Substantia nigra (tissue), 51 donors: ENCODE measurements at places on chromosomes 12 and 14.

- DNase-seq: no peak
Observed at GRCh38 chr14:90983560-90983959, 76.9 kb downstream of the RPS6KA5 start.

DNA sequence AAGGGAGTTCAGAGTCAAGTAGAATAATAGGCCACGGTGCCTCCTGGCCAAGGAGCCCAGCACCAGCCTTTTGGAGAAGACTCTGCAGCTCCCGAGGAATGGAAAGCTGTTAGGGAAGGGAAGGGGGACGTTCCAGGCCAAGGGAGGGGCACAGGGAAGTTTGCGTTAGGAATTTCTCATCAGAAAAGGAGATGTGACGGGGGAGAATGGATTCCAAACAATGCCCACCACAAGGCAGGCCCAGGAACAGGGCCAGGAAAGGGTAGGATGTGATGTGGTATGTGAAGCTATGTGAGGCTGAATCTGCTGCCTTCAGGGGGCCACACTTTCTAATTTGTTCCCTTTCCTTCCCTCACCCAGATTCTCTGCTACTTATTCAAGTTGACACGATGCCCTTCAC lies 46.0 kb downstream of the DGLUCY start:
- no peak for DNase-seq

DNA sequence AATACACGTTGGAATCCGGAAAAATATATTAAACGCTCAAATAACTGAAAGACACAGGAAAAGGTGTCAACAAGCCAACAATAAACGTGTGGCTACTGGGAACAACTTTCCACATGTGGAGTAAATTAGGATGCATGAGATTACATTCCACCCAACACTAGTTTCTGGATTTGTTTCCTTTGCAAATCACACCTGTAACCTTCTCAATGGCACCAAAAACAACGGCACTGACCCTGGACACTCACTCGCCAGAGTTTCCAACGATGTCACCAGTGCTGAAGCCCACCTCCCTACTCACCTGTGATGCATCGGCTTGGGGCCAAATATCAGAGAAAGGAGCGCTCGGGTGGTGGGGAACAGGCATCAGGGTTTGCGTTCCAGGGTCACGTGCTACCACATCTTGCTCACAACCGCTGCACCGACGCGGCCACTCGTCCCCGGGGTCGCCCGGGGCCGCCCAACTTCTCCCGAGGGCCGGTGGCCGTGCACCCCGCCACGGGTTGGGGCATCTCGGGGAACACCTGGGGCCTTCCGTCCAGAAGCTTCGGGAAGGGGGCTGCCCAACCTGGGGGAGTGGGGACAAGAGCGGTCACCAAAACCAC lies 629 bp downstream of the PRDM4 start:
- peak; percentile 25 for DNase-seq

- no peak for DNase-seq
Observed at GRCh38 chr12:31527083-31527482, 63.9 kb downstream of the DENND5B start.

GRCh38 chr12:94149119-94149780 lies 873 bp downstream of the PLXNC1 start:
- DNase-seq: peak; percentile 62
